ENCODE measurements at places on chromosomes 5 and 9. TPM values are rescaled to one million over a fixed set of nuclear protein-coding genes. Genes with fewer than 3 reads are reported as not detected.
A peak's percentile ranks its signal among the peaks of the same experiment; 100 is the strongest.

The CDO1 gene
- not detected for total RNA-seq

DNA sequence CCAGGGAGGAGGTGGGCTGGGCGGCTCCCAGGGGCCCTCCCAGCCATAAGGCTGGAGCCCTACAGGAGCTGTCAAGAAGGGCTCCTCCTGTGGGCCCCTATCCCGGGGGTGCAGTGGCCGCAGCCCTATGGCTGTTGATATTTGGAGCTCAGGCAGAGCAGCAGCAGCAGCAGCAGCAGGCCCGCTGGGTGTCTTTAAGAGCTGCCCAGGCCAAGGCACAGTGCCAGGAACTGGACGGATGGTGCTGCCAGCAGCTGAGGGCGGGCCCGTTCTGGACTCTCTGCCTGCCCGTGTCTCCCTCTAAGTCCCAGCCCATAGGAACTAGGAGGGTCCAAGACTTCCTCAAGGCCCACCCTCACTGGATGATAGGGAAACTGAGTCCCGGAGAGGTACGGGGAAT lies 3.6 kb downstream of the AK1 start:
- no peak for DNase-seq

DNA sequence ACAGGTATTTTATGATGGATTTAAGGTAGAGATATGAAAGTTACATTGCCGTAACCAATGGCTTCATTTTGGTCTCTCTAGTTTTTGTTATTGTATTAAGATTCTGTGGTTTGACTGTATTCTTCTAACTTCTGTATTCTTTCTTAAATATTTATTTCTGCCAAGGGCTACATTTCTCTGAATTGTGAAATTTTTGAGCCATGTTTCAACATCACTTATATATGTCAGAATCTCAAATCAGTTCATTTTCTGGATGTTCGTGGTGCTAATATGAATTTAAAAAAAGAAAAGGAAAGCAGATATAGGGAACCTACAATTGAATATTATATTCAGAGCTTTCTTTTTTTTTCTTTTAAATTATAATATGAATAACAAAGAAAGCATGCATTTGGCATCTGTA lies 142.7 kb downstream of the ANXA1 start:
- DNase-seq: no peak

DNA sequence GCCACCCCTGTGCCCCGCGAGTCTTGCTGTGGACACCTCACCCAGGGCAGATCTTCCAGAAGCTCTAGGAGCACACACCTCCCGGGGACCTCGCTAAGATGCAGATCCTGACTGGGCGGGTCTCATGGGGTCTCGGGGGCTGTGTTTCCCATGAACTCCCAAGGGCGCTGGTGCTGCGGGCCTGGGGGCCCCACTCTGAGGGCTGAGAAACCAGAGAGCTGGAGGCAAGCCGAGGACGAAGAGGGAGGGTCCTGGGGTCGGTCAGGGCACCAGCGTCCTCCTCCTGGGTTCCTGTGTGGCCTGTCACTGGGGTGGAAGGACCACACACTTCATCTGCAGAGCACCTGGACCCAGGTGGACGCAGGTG lies 30.2 kb downstream of the SLC6A3 start:
- DNase-seq: no peak

GRCh38 chr5:154756009-154756867 lies 1.1 kb downstream of the LARP1 start:
- DNase-seq: peak; percentile 32

DNA sequence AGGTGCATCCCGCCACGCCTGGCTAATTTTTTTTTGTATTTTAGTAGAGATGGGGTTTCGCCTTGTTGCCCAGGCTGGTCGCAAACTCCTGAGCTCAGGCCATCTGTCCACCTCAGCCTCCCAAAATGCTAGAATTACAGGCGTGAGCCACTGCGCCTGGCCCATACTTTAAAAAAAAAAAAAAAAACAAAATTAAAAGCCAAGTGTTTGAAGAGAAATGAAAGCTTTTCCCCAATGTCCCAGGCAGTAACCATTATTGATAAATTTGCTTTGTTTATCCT lies 9.5 kb downstream of the PRRC2B start:
- no peak for DNase-seq

GRCh38 chr5:42629284-42629683 lies 127.3 kb upstream of the CCDC152 start:
- no peak for DNase-seq

- no peak for DNase-seq
These were observed 121.9 kb downstream of the PHF2 start for GRCh38 chr9:93698140-93698908.

The FYB1 gene
- total RNA-seq: 491 TPM
